ENCODE measurements at places on chromosomes 2 and 18.

GRCh38 chr2:44348400-44348799 is 12.9 kb downstream of the PREPL start:
- DNase-seq, result no peak

DNA sequence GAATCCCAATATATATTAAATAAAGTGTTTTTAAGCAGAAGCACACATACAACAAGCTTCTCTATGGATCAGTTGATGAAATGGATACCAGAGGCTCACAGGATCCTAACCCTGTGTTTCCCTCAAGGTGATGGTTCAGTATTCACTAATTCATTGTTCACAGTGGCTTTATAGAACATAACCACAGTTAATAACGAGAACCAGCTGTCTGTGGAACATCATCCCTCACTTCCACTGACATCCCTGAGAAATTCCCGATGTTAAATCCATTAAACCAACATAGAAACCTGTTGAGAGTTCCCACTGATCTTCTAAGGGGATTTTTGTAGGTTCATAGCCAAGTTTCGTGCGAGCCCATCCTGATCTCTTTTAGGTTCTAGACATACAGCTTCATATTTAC is 29.0 kb downstream of the CCDC195 start:
- no peak for DNase-seq

DNA sequence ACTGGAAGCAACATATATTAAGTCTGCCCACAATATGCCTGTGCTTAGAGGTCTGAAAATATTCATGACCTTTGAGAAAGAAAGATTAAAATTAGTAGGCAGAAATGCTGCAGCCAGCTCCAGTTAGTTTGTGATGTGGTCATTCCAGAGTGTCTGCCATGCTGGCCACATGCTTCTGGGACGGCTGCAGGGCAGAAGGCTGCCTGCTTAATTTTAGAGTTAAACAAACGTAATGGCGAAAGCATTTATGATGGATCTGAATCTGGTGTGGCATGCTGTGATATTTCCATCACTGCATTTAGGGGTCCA is 95.4 kb downstream of the FHOD3 start:
- no peak for DNase-seq

- DNase-seq, result no peak
Measured at GRCh38 chr18:7740821-7741220, 173.7 kb downstream of the PTPRM start.

- peak; percentile 33 for DNase-seq
Measured at GRCh38 chr2:68741805-68742306, 7.2 kb downstream of the ARHGAP25 start.

GRCh38 chr2:128748336-128748735 is 429.7 kb upstream of the HS6ST1 start:
- no peak for DNase-seq

DNA sequence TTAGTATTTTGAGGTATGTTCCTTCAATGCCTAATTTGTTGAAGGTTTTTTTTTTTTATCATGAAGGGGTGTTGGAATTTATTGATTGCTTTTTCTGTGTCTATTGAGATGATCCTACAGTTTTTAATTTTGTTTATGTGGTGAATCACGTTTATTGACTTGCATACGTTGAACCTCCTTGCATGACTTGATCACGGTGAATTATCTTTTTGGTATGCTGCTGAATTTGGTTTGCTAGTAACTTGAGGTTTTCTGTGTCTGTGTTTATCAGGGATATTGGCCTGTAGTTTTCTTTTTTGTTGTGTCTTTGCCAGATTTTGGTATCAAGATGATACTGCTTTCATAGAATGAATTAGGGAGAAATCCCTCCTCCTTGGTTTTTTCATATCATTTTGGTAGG is 23.9 kb downstream of the CLIP4 start:
- DNase-seq, result no peak

- DNase-seq, result no peak
Measured at GRCh38 chr2:6854416-6854815, 11.3 kb downstream of the CMPK2 start.

Data from B cell (primary cell).